Activated naive CD4-positive, alpha-beta T cell (primary cell): ENCODE measurements at places on chromosomes 3 and 15.

DNA sequence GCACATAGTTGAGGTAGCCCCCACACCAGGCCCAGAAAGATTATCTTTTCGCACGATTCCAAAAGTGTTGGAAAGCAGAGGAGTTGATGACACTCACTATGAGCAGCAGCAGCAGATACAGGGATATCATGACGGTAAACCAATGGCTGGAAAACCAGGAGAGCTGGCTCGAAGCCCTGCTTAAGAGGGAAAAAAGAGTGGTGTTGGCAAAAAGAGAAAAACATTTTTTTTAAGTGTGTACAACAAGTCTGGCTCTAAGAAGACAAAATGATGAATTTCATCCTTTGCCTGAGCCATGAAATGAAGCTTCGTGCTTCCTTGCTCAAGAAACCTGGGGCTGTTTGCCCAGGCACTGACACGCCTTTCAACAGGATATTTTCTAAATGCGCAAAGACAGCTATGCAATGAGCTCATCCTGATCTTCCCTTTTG, 27.3 kb downstream of the PARP16 start:
- DNase-seq = no peak

DNA sequence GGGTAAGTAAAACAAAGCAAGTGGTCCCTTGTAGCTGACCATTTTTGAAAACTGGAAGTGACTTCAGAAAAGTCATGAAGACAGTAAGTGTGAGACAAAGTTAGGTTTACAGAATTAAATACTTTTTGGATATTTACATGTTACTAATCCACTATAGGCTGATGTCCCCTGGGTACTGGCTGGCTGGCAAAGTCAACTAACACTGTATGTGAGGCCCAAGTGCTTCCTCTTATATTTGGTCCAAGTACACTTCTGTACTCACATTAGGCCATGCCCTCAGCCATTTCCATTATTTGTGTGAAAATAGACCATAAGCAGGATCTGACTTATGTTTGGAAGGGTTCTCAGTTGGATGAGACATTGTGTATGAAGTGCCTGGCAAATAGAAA, 5.5 kb upstream of the LEKR1 start:
- no peak for DNase-seq

GRCh38 chr3:185693985-185694653, 108.0 kb downstream of the SENP2 start:
- DNase-seq = no peak

GRCh38 chr15:41621200-41622193, 38.7 kb upstream of the MGA start:
- DNase-seq = peak; percentile 69

DNA sequence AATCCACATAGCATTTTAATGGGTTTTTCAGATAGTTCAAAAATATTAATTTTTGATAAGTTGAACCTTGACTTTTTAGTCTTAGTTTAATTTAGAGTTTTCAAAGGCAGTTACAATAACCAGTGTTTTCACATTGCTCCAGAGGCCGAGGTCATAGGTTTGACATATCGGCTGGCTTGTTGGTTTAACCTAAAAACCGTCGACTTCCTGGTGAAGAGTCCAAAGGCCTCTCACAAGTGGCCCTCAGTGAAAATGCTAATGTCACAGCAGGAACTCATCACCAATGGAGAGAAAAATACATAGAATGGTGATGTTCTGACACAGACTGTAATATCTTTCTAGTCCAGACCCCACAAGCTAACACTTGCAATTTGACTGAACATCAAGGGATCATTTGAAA, 642.3 kb downstream of the PLOD2 start:
- no peak for DNase-seq

DNA sequence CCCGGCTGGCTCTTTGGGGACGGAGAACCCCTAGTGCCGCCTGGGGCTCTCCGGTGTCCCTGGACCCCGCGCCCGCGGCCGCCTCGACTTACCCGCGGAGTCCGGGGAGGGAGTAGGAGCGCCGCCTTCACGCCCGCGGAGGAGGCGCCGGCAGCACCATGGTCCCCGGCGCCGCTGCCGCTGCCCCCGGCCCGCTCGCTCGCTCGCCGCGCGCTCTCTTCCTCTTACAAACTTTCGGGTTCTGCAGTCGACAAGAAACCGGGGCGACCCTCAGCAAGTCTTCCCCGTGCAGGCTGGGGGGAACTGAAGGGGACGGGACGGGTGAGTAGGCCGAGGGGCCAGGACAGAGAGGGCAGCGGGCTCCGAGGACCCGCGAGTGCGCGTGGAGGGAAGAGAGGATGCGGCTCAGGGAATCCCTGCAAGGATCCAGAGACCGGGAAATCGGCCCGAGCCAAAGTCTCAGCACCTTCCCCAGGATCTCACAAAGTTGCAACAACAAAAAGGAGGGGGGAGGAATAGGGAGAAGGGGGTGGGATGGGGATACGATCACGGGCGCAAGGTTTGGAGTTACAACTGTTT, 2.0 kb downstream of the FOXP1 start:
- DNase-seq = peak; percentile 13
